Stimulated activated CD4-positive, alpha-beta T cell treated with anti-CD3 and anti-CD28 coated beads, TNF-alpha, amount 100 ng/mL, for 4 hours (primary cell): ENCODE measurements at places on chromosomes 4 and X.

DNA sequence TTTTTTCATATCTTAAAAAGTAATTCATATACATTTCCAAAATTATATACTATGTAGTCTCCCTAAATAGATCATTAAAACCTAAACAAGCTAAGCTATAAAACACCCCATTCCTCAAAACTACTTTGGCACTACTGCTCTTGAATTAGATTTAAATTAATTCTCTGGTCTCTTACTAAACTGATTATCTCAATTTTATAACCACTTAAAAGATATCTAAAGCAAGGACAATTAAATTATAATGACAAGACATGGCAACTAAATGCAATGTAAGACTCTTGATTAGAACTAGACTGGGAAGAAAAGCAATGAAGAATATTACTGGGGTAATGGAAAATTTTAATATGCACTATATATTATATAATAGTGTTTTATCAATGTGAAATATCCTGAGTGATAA, 27.9 kb downstream of the TMEM184C start:
- DNase-seq, result no peak

- no peak for DNase-seq
Observed at GRCh38 chrX:72083291-72083690, 48.4 kb downstream of the RTL5 start.

DNA sequence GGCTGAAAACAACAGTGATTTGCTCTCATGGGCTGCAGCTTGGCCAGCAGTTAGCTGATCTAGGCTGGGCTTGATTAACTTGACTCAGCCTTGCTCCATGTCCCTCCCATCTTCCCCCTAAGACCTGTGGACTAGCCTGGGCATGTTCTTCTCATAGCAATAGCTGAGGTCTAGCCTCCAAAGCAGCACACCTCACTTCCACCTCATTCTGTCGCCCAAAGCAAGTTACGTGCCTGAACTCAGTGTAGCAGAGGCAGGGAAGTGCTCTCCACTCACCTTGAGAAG, 62.2 kb downstream of the EVC start:
- no peak for DNase-seq

DNA sequence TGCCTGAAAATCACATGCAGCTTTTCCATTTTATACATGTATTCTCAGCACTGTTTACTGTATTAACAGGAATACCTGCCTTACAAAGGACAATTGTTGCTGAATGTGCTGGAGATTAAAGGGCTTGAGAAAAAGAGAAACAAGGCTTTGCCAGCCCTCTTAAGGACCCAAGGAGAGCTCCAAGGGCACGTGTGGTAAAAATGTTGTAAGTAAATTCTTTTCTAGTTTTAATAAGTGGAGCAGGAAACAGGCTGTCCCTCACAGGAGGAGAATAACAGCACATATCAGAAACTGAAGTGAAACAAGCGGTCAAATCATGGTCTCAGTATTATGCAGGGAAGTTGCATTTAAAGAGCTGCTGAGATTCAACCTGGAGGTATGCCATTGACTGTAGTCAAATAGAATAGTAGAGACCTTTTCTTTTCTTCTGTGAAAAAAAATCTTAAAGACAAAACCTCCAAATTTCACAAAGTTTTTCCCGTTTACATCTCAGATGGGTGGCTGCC, 18.5 kb downstream of the IGFBP7 start:
- DNase-seq, result no peak

GRCh38 chrX:96703816-96704215, 19.2 kb downstream of the DIAPH2 start:
- no peak for DNase-seq

GRCh38 chrX:110268886-110269285, 49.0 kb downstream of the AMMECR1 start:
- no peak for DNase-seq

GRCh38 chrX:9856588-9856987, 70.4 kb downstream of the SHROOM2 start:
- no peak for DNase-seq

- no peak for DNase-seq
Observed at GRCh38 chr4:125123570-125124109, 191.1 kb upstream of the FAT4 start.

DNA sequence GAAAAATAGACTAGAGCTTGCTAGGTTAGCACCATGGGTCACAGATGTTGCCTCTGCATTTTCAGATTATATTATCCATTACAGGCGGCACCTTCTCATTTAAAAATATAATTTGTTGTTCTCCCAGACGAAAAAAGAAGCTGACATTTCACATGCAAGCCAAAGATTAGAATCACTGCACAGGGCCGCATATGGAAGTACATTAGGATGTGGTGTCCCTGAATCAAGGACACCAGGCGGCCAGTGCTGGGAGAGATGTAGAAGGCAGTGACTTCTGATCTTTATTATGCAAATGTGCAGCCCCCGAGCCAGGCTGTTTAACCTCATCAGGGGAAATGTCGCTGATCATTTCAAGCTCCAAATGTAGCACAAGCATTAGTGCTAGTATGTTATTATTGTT, 22.8 kb downstream of the REELD1 start:
- DNase-seq, result no peak

GRCh38 chrX:618761-619450, 11.7 kb upstream of the SHOX start:
- no peak for DNase-seq

DNA sequence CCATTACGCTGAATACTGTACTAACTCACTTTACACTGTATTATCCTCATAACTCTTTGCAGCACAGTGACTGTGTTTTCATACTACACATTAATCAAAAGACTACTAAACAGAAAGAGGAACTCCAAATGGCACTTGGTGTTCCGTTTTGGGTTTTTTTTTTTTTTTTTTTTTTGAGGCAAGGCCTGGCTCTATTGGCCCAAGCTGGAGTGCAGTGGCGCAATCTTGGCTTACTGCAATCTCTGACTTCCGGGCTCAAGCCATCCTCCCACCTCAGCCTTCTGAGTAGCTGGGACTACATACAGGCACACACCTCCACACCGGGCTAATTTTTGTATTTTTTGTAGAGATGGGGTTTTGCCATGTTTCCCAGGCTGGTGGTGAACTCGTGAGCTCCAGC, 10.7 kb downstream of the KLHL8 start:
- DNase-seq, result no peak

- no peak for DNase-seq
Observed at GRCh38 chr4:124890522-124890921, 178.0 kb upstream of the ANKRD50 start.

DNA sequence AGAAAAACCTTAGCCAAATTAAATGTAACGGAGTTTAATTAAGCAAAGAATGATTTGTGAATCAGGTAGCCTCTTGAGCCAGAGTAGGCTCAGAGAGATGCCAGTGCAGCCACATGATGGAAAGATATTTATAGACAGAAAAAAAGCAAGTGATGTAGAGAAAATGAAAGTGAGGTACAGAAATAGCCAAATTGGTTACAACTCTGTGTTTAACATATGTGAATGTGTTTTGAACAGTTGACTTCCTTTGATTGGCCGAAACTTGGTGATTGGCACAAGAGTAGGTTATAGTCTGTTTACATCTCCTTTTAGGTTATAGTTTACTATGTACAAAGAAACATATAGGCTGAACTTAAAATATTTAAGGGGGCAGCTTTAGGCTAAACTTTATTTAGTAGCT, 459.9 kb upstream of the BOD1L1 start:
- DNase-seq, result no peak

DNA sequence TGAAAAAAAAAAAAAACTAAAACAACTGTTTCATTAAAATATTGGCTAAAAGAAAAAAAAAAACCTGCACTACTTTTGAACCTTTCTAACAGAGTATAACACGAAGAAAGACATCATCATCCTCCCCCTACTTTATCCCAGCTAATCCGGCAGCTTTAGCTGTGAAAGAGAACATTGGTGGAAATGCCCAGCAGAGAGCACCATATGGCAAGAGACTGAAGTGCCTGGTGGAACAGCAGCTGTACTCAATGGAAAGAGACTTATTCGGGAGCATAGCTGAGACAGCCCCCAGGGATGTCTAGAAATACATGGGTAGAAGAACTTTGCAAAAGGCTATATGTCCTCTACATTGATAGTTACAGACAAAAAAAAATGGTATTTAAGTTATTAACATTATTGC, 30.3 kb downstream of the STPG2 start:
- no peak for DNase-seq

DNA sequence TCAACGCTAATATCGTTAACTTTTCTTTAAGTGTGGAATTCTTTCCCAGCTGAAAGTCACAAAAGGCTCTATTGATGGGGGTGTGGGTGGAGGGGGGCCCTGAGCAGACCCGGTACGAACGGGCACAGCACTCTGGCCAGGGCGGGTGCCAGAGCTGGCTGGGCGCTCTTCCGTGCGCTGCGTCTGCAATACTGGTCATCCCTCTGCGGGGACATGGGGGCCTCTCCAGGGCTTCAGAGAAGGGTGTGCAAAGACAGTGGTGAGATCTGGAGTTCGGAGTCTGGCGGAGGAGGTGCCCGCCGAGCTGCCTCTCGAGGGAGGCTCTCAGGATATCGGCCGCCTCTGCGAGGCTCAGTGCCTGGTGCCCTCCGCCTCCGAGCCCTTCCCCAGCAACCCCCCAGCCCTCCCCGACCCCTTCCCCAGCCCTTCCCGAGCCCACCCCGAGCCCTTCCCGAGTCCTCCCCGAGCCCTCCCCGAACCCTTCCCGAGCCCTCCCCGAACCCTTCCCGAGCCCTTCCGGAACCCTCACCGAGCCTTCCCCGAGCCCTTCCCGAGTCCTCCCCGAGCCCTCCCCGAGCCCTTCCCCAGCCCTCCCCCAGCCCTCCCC, 34.3 kb downstream of the FGFRL1 start:
- DNase-seq, result no peak

DNA sequence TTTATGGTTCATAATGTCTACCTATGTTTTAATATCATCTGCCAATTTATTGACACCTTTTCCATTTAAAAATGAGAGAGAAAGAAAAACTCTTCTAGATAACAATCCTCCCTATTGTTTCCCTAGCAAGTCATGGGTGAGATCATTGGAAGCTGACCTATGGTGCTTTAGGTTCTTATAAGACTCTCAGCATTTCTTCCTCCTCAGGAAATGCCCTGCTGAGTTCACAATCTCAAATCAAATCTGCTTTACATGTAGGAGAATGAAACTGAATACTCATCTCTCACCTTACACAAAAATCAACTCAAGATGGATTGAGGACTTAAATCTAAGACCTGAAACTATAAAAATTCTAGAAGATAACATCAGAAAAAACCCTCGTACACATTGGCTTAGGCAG, 267.4 kb downstream of the RAPGEF2 start:
- no peak for DNase-seq

GRCh38 chr4:113678641-113679040, 82.9 kb downstream of the CAMK2D start:
- DNase-seq, result no peak

DNA sequence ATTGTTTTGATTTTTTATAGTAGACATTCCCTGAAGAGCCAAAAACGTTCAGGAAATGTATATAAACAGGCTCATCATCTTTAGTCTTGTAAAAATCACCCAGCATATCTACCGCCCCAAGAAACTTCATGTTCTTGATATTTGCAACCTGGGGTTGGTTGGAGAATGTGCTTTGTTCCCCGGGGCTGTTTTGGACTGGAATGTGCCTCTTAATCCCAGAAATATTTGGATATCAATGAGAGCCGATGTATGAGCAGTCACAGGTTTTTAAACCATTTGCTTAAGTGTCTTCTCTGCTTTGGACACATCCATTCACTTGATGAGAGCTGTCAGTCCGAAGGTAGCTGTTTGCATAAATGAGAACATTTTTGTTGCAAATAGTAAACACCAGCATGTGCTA, 449.7 kb downstream of the PCDH7 start:
- no peak for DNase-seq

DNA sequence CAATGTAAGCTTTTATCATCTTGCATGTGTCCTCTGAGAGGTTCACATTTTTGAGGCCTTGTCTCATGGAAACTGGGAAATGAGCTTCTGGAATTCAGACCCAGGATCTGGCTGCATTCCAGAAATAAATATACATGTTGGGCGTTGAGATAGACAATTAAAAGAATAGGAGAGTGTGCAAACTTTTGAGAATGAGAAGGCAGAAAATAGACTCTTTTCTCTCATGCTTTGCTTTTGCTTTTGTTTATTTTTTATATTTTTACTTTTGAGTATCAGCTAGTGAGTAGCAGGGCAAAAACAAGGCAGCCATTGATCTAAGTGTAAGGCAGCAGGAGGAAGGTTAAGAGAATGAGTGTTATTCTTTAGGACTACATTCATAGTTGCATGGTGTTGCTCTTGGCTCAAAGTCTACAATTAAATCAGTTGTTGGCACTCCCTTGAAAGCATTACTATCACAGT, 12.4 kb downstream of the SHROOM3 start:
- no peak for DNase-seq

DNA sequence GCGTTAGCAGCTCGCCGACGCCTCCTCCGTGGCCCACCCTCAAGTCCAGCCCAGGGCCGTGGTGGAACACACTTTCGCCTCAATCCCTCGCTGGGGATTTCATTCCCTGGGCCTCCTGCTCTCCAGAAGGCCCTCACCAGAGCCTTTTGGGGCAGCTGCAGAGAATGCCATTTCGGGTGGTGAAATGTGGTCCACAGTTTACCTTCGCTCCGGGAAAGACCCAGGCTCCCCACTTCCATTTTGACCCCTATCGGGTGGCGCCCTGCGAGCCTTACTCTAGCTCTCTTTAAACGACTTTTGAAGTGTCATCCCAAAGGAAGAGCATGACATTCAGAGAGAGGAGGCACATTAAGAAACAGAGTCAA, 496 bp downstream of the SH2D1A start:
- no peak for DNase-seq

- DNase-seq, result no peak
Observed at GRCh38 chr4:35541146-35541887, 703.0 kb downstream of the ARAP2 start.

GRCh38 chr4:156018383-156018782, 64.7 kb upstream of the CTSO start:
- no peak for DNase-seq

DNA sequence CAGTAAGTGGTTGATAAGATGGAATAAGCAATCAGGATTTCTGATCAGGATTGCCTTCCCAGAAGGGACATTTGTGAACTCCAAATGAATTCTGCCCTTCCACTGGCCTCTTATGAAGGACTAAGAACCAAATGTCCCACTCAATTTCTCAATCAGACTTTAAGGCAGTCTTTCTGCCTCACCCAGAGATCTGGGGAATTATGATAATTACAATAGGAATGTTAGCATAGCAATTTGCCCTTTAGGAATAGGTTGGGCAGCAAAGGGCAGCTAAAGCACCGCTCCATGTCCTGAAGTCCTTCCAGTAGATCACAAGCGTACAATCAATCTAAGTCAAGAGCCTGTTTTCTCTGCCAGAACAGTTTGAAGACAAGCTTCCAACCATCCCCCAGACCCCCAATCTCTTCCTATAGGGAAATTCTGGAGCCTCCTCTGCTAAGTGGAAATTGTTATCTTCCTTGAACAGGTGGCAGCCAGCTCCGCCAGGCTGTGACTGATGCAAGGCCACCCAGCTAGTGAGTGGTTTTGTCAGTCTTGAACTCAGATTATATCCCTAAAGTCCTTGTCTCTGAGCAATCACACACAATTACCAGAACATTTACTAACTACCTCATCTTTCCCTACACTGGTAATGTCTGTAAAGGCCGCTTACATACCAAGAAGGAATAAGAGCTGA, 18.6 kb downstream of the NKX3-2 start:
- DNase-seq, result no peak
